Cortex of kidney (tissue), 1 donor: ENCODE measurements at places on chromosomes 1 and 21.

DNA sequence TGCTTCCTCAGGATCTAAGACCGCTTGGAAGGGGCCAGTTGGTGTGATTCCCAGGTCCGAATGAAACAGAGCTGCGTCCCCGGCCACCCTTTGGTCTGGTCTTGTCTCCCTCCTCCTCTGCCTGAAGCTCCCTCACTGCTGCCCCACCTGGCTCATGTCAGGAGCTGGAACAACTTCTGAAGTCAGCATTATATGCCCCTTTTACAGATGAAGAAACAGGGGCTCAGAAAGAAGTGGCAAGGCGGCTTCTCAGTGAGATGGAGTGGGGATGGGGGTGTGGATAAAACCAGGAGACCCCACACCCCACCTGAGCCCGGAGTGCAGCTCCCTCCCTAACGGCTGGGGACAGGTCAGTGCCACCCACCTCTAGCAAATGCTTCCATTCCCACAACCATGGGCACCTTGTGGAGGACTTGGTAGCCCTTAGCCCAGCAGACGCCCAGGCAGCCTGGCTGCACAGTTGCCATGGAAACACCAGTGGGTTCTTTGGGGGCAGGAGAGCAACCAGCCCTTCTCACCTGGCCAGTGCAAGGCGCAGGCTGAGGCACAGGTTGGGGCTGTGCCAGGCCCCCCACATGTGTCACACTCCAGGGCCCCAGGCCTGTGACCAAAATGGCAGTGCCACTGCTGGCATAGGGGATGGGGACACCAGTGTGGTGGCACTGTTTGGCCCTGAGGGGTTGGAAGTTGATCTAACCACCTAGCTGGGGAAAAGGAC is 31.9 kb upstream of the ECE1 start:
- DNase-seq = no peak

DNA sequence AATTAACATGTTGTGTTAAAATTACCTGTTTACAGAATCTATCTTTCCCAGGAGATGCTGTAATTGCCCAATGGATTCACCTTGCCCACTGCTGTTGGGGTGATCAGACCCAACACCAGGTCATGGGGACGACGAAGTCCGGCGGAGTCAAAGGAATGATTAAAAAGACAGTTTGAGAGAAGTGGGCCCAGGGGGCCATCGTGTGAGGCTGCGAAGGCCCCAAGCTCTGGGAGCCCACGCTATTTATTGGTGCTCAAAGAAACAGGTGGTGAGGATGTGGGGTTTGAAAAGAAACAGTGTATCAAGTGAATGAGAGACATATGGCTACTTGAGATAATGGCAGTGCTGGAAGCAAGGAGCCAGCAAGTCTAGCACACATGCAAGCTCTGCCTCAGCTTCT is 16.3 kb upstream of the L1TD1 start:
- DNase-seq = no peak

DNA sequence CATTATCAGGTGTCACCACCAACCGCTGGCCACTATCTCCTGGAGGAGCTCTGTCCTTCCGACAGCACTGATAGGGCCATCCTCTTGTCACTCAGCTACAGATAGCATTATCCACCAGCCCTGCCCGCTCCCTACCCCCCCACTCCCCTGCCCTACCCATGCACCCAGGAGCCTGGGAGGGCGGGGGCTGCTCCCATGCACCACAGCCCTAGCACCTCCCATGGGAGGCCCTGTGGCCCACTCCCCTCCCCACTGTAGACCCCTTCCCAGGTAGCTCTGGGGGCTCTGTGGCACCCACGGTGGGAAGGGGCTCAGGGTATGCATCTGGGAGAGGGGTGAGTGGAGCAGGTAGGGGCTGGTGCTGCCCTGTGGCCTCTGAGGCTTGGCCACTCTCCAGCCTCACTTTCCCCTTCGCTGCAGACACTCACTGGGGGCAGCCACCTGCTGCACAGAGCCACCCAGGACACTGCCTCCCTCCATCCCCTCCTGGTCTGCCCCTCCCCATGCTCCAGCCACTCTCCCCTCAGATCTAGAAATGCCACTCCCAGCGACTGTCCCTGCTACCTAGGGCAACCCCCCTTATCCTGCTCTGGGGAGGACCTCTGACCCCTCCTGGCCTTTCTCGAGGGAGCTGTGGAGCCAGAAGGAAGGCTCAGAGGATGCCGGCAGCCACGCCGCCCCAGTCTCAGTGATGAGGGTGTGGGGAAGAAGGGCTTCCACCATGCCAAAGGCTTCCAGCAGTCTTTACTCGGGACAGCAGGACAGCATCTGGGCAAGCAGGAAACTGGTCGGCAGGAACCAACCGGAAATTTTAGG is 58.5 kb downstream of the WNT9A start:
- no peak for DNase-seq

DNA sequence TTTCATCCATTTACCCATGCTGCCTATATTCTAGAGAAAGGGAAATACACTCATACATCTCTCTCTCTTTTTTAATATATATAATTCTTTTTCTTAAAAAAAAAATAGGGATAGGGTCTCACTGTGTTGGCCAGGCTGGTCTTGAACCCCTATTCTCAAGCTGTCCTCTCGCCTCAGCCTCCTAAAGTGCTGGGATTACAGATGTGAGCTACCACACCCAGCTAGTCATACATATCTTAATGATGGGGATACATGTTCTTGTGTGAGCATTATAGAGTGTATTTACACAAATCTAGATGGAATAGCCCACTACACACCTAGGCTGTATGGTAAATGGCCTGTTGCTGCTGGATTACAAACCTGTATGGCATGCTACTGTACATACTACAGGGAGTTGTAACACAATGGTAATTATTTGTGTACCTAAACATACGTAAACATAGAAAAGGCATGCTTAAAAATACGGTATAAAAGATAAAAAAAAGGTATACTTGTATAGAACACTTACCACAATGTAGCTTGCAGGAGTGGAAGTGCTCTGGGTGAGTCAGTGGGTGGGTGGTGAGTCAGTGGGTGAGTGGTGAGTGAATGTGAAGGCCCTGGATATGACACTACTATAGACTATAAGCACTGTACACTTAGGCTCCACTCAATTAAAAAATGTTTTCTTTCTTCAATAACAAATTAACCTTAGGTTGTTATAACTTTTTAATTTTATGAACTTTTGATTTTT is 72.9 kb downstream of the IVNS1ABP start:
- no peak for DNase-seq

DNA sequence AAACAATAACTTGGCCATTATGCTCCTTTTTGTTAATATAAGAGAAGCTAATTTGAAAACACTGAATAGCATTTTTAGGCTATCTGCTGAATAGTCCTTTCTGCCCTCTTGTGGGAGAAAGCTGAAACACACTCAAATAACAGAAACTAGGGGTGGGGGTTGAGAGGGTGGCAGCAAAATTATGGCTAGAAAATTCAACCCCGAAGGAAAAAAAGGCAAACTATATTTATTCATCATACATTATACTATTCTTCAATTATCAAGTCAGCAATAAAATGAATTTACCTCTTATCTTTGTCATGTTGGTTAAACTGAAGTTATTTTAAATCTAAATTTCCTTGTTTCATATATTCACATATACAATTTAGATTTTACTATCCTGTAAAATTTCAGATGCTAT is 255.9 kb downstream of the FAF1 start:
- no peak for DNase-seq

DNA sequence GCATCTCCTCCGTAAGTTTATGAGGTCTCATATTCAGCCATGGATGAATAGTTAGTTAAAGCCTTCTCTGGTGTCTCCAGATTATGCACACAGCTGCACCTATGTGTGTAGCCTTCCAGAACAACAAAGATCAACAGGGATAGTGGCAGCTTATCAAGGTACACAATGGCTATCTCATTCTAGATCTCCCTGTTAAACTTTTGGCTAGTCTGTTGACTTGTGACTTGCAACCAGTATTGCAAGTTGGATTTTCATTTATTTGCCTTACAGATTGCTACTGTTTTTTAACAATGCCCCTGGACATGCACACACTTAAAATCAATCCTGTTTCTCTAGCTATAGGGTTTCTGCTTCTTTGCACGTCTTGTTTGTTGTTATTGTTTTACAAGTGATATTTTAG is 363.2 kb downstream of the OMA1 start:
- DNase-seq = no peak

- no peak for DNase-seq
Measured at GRCh38 chr21:15022608-15023261, 42.1 kb downstream of the NRIP1 start.

- no peak for DNase-seq
Measured at GRCh38 chr1:153367090-153367489, 8.3 kb downstream of the S100A12 start.

- no peak for DNase-seq
Measured at GRCh38 chr1:109623601-109624161, 4.0 kb downstream of the AMPD2 start.

DNA sequence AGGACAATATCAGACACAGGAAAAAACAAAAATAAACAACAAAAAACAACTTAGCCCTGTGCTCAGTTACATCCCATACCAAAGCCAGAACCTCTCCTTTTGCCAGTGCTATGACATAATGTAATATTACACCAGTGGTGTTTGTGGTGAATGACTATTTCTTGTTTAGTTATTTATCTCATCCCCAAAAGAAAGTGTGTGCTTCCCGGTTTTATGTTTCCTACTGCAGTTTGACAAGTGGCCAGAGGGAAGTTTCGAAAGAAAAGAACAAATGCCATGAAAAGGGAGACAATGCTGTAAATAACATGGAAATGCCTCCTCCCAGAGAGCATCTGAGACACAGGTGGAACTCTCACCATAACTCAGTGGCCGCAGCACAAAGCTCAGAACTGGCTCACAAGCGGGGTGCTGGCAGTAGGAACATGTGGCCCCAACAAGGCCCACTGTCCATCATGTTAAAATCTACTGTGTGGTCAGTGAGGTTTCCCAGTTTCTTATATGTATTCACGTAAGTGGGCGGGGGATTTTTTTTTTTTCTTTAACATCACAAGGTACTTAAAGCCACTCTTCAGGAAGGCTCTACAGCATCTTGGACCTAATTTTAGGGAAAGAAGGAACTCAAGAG is 158.2 kb downstream of the BARHL2 start:
- DNase-seq = no peak

- DNase-seq = no peak
Measured at GRCh38 chr1:222680080-222680479, 32.2 kb downstream of the AIDA start.

- no peak for DNase-seq
Measured at GRCh38 chr21:17793246-17794123, 25.7 kb downstream of the C21orf91 start.

DNA sequence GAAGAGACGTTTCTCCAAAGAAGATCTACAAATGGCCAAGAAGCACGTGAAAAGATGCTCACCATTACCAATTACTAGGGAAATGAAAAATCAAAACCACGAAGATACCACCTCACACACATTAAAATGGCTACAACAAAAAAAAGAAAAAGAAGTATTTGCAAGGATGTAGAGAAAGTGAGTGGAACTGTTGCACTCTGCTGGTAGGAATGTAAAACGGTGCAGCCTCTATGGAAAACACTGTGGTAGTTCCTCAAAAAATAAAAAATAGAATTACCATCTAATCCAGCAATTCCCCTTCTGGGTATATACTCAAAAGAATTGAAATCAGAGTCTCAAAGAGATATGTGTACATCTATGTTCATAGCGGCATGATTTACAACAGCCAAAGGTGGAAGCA is 115.4 kb upstream of the EDN2 start:
- no peak for DNase-seq

DNA sequence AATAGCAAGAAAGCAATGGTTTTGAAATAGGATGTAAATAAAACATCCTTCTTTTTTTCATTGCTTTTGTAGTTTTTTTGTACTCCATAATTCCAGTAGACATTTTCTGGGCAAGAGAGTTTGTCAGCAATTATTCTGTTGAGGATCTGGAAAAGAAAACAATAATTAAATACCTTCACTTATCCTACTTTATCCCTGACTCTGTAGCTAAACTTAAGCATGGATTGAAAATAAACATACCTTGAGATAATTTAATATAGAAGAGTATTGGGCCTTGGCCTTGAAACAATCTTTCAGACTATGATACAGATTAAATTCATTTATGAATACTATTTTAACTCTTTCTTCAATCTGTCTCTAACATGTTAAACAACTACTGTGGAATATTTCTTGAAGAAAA is 321.2 kb downstream of the CHRM3 start:
- DNase-seq = no peak

- DNase-seq = no peak
Measured at GRCh38 chr1:3787349-3787715, 9.0 kb downstream of the LRRC47 start.

DNA sequence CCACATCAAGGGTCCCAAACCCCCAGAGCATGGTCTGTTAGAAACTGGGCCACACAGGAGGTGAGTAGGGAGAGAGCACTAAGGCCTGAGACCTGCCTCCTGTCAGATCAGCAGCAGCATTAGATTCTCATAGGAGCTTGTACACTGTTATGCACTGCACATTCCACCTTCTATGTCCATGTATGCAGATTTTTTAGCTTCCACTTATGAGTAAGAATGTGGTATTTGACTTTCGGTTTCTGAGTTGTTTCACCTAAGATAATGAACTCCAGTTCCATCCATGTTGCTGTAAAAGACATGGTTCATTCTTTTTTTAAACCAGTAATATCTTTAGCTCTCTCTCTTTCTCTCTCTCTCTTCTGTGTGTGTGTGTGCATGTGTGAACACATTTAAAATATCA is 663 bp upstream of the GBP6 start:
- no peak for DNase-seq

DNA sequence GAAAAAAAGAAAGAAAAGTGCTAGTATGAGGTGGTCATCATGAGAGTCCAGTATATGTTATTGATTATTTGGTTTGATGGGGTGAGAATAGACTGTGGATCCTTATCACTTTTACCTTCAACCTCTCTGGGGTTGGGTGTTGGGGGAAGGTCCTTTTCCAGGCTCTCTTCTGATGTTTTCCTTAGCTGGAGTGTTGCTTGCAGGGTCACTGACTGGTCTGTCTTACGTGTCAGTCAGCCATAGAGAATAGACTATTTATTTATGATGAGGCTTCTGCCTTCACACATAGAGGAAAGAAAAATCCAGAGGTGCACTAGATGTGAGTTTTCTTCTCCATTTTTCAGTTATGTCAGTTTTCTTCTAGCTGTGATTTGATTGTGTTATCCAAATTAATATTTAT is 36.5 kb downstream of the MAP3K21 start:
- no peak for DNase-seq

GRCh38 chr1:94737124-94737998 is 82.8 kb upstream of the SLC44A3 start:
- no peak for DNase-seq

DNA sequence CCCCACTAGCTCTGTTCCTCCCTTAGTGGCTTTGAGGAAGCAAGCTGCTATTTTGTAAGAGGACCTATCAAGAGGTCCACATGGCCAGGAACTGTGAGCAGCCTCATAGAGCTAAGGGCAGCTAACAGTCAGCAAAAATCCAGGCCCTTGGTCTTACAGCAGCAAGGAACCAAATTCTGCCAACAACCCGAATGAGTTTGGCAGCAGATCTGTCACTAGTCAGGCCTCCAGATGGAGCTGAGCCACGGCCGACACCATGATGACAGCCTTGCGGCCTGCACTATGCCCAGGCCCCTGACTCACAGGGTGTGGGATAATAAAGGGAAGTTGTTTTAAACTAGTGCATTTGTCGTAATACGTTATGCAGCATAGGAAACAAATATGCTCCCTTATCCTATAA is 28.0 kb upstream of the H3-3A start:
- no peak for DNase-seq

- DNase-seq = no peak
Measured at GRCh38 chr1:28877132-28877781, 37.1 kb upstream of the EPB41 start.
